ENCODE measurements at places on chromosomes 7 and 10.

DNA sequence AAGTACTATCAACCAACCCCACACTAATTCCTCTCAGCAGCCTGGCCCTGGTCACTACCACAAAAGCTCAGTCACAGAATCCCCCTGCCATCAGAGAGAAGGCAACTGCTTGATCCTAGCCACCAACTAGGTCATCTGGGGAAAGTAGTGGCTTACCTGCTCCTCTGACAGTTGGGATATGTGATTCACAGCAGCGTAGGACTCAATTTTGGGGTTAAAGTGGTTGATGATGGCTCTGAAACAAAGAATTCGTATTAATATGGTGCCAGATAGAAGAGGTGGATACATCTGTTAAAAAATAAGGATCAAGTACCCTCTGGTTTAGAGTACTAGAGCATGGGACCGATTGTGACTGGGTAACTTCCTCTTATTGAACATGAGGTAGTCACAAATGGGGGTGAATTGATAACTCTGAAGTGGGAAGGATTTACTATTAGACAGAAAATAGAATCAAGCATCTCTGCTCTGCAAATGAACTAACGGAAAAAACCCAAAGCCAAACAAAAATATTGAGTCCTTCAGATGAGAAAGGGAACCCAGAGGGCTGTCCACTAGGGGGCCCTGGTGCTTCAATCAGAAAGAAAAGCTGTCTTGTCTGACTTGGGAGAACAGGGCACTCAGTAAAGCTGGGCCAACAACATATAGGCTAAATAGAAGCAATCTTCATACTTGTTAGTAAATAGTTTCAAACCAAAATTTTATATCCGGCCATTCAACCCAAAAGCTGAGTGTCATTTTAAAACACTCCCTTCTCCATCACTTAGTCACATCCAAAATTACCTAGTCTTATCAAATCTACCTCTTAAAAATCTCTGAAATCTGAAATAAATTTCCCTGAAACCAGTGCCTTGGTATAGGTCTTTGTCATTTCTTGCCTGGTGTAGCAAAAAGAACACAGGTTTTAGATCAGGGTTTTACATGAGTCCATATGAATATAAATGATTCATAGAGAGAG lies 45.9 kb upstream of the KCNIP2 start:
- no peak for DNase-seq

GRCh38 chr7:31663072-31663471 lies 23.9 kb upstream of the PPP1R17 start:
- no peak for DNase-seq

GRCh38 chr10:43700306-43700705 lies 51.6 kb upstream of the ZNF32 start:
- DNase-seq = no peak

GRCh38 chr10:76991621-76992020 lies 646.0 kb downstream of the KCNMA1 start:
- DNase-seq = no peak

GRCh38 chr10:47176206-47176902 lies 123.6 kb upstream of the GDF10 start:
- no peak for DNase-seq

DNA sequence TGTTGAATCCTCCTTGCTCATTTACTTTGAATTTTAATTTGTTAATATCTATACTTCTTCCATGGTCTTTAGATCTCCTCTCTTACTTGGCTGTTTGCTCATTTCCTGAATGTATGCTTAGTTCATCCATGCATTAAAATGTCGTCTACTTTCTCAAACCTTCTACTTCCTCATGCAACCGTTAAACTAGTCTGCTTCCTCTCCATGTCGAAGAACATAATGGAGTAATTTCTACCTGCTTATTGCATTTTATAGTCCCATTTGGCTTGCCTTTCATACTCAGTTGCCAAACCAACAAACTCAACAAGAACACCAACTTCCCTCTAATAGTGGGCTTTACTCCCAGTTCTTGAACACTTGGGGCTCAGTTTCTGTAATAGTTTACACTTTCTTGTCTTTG lies 43.8 kb upstream of the SEMA3D start:
- DNase-seq = no peak

DNA sequence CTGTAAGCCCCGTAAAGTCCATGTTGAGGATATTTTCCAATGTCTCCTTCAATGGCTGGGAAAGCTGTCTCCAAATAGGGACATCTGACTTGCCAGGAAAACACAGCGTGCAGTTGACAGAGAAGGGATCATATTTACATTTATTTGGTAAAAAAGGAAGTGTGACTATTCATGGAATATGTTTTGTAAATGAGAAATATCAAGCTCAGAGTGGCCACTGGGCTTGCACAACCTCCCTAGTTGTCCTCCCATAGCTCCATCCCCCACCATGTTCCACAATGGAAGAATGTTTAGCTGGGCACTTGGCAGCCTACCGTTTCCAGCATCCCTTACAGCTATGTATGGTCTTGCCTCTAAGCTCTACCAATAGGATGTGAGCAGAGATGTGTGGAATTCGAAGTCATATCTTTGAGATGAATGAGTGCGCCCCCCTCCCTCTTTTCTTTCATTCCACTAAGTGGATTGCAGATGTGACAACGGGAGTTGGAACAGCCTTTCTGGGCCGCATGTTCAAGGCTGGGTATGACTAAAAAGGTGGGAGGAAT lies 306.6 kb upstream of the ZMIZ1 start:
- no peak for DNase-seq

- DNase-seq = no peak
These were observed 141.7 kb upstream of the CCDC6 start for GRCh38 chr10:60048091-60048501.

GRCh38 chr7:1531263-1531978 lies 919 bp downstream of the MAFK start:
- no peak for DNase-seq

GRCh38 chr10:130902471-130902870 lies 409.1 kb downstream of the TCERG1L start:
- no peak for DNase-seq

GRCh38 chr7:53318566-53318965 lies 283.1 kb downstream of the POM121L12 start:
- DNase-seq = no peak

GRCh38 chr10:42970451-42971250 lies 106.2 kb upstream of the RET start:
- DNase-seq = no peak

DNA sequence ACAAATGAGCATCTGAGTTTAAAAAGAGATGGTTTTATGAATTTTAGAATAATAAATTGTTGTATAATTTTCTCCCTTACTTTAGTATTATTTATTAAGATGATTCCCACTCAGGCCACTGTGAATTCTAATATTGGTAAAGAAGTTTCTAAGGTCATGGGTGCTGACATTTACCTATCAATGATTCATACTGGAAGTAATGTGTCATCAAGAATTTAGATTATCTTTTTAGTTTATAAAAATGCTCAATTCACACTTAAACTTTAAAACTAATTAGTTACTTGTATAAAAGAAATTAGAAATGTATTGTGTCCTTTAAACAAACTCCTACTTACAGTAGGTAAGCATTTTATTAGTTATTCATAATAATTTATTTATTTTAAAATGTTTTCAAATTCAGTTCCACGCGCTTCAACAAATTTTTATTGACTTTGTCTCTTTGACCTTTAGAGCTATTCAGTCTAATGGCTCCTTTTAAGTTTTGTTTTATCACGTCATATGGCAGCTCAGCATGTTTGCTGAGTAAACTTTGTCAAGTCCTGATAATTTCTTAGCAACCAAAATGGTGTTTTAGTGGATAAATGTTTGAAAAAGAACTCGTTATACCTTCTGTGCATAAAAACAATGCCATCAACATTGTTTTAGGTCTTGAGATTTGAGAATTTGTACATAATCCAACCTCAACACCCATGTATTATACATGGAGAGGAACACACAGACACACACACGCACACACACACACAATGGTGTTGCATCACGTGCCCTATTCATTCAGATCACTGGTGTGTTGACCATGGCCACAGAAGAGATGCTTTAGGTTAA lies 15.1 kb upstream of the MRC1 start:
- no peak for DNase-seq

GRCh38 chr7:11557627-11558026 lies 274.4 kb downstream of the THSD7A start:
- DNase-seq = no peak

DNA sequence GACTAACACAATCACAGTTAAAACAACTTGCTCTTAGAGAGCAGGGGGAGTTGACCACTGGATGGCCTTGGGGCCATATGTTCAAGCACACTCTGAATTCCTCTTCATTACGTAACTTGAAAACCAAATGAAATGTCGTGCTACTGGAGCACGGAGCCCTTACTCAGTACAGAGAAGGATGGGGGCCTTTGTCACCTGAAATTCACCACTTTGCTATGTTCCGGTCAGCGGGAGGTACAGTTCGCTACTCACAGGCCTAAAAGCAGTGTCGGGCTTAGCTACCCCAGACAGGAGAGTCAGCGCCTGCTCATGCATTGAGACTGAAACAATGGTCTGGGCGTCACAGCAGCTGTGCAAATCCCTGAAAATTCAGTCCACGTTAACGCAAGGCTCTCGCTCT lies 39.6 kb downstream of the GLI3 start:
- no peak for DNase-seq

- no peak for DNase-seq
These were observed 190.5 kb downstream of the GLI3 start for GRCh38 chr7:42046483-42046882.

GRCh38 chr10:120086066-120086465 lies 193.5 kb downstream of the SEC23IP start:
- no peak for DNase-seq

DNA sequence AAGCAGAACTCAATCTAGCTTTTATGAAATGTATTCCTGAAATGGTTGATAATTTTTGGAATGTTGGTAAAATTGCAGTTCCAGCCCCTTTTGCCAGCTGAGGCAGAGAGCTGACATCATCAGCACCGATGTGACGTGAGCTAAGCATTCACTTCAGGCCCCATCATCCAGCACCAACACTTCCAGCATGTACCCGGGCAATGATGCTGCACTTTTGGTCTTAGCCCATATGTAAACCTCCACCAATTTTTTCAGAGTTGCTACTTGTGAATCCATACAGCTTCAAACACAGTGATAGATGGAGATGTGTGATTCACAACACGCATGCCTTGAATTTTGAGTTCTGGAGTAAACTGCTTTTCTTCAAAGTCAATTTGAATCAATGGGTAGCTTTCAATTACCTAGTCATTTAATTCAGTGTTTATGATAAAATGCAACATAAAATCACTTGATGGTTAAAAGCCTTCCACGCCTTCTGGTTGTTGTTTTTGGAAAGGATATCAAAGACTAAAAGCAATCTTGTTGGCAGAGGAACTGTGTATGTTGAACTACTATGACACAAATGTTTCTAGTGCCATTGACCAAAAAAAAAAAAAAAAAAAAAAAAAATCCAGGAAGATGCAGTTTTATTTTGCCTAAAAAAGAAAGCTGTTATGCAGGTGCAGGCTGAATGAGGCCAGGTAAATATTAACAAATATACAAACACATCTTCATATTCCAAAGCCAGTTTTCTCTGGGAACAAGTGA lies 73.9 kb downstream of the NRP1 start:
- no peak for DNase-seq

DNA sequence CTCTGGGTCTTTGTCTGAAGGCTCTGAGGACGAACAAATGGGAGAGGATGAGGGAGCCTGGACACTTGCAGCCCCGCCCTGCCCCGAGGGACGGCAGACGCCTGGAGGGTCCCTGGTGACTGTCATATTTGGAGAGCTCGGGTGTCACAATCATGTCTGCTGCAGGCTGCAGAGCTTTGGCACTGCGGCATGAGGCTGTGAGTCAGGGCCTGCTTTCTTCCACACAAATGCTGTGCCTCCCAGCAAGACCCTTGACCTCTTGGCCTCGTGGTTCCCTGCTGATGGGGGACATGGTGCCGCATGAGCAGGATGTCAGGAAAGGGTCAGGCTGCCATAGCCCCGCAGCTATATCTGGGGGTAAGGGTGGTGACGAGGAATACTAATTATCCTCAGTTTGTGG lies 64.9 kb upstream of the PPIF start:
- DNase-seq = no peak

- no peak for DNase-seq
These were observed 236.3 kb upstream of the DKK1 start for GRCh38 chr10:52077814-52078213.

- no peak for DNase-seq
These were observed 203.4 kb downstream of the KIF20B start for GRCh38 chr10:89904755-89905154.

- DNase-seq = no peak
These were observed 57.8 kb upstream of the OPALIN start for GRCh38 chr10:96416643-96417042.

DNA sequence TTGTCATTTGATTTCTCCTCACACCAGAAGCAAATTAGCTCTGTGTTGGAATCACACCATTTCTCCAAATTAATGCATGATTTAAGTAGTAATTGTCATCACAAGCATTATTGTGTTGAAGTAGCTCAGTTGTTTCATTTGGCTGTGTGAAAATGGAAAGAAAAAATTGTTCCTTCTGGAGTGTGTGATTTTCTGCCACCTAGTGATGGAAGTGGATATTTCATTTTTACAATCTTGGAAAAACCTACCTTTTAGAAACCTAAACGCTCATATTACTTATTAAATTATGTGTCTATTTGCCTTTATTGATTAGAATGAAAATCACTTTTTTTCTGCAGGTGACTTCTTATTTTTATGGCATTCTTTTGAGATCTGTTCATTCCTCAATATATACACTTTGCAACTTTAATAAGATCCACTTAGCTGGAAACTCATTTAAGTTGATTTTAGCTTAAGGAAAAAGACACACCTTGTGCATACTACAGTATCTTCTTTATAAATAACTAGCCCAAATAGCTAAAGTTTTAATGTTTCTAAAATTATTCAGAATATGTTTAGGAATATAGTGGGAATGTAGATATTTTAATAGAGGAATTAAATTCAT lies 50.0 kb downstream of the SRI start:
- no peak for DNase-seq

- DNase-seq = no peak
These were observed 3.4 kb upstream of the GLI3 start for GRCh38 chr7:42240416-42240815.

- DNase-seq = no peak
These were observed 57.8 kb downstream of the LGI1 start for GRCh38 chr10:93815304-93816096.

DNA sequence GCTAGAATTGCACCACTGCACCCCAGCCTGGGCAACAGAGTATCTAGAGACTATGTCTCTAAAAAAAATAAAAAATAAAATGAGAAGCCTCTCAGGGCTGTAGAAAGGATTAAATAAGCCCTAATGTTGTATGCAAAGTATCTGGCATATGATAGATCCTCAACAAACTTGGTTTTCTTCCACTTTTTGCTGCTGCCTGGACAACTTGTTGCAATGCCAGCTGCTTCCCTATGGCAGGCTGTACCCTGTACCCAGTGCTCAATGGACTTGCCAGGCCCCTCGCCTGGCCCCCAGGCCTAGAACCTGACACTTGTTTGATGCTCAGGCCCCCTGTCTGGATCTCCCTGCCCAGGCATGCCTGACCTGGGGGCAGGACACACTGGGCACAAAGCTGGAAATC lies 28.5 kb upstream of the CDH23 start:
- no peak for DNase-seq

DNA sequence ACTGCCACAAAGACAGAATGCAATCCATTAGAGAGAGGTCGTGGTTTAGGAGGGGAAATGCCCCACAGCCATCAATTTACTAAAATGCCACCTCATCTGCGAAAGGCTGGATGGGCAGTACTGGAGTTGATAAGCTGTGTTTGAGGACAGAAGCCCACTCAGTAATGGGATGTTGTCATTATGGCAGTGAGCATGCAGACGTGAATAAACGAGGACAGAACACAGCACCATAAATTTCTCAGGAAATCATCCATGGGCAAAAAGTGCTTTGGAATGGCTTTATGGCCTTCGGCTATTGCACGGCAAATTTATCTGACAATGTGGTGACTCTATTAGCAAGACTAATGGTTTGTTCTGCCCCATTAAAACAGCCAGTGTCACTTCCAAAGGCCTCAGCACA lies 15.9 kb upstream of the C10orf53 start:
- DNase-seq = no peak
